H1 (cell line): ENCODE measurements at places on chromosomes 5 and 9. TPM values are rescaled to one million over a fixed set of nuclear protein-coding genes. Genes with fewer than 3 reads are reported as not detected.
A peak's percentile ranks its signal among the peaks of the same experiment; 100 is the strongest.

Gene CCDC192
- not detected in 2 replicates for polyA plus RNA-seq

Gene SNCAIP
- 3.9 and 5.1 TPM in 2 replicates for polyA plus RNA-seq

Gene TAF1L
- polyA plus RNA-seq = 0.02 TPM in 1 of 2 replicates, not detected in the other

Gene ELL2
- polyA plus RNA-seq = 4.0 and 6.3 TPM in 2 replicates

Gene DBH
- polyA plus RNA-seq = 0.18 and 0.24 TPM in 2 replicates

Gene SARDH
- polyA plus RNA-seq = 6.4 and 13.1 TPM in 2 replicates

DNA sequence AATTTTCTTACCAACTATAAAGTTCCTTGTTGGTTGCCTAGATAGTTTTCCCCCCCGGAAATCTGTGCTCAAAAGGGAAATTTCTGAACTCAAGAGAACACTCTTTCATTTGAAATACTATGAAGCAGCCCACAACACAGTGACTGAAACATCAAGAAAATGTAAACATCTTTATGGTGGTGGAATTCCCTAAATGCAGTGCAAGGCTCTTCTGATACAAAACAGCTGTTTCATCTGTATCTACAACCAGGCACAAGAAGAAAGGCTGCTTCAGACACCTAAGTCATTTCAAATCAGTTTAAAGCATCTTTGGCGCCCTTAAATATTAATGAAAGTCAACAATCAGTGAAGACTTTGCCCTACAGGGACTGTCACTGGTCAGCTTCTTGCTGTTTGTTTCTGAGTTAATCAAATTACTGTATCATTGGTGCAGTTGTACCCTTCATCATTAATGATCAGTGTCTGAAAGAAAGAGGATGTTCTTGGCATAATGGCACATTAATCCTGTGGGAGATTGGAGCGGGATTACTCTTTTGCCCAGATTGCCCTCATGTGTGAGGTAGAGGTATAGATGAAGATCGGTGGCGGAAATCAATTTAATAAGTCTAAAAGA is 947.0 kb downstream of the NR2F1-AS1 start:
- no peak overlapping the region for H3K27ac ChIP-seq
- no peaks in the 10 kb centered on the region for H3K27me3 ChIP-seq
- no peaks in the 10 kb centered on the region for H3K36me3 ChIP-seq
- DNase-seq = no peak

DNA sequence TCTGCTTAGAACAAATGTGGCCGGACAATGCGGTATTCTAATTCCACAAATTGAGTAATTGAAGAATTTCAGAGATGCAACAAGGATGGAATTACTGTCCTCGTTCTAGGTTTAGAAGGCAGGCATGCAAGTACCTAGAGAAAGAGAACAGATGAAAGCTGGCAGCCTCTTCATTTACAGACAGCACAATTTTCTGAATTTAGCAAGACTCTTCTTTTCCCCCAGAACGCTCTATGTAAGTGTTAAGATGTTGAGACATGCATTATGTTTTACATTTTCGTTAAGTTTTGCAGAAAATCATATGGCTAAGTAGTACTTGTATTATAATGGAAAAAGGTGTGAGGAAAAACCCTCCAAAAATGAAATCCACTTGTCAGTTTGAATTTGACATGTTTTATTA is 259.5 kb upstream of the ARRDC3 start:
- no peaks in the 10 kb centered on the region for H3K36me3 ChIP-seq
- no peak for DNase-seq
- no peak overlapping the region for H3K4me3 ChIP-seq

GRCh38 chr5:124963236-124963919 is 216.9 kb upstream of the ZNF608 start:
- DNase-seq = peak; percentile 59
- H3K4me3 ChIP-seq = no peak overlapping the region
- no peaks in the 10 kb centered on the region for H3K27me3 ChIP-seq
- no peaks in the 10 kb centered on the region for H3K36me3 ChIP-seq
